ENCODE measurements at places on chromosomes 12 and 14. TPM values are rescaled to one million over a fixed set of nuclear protein-coding genes. Genes with fewer than 3 reads are reported as not detected.

DNA sequence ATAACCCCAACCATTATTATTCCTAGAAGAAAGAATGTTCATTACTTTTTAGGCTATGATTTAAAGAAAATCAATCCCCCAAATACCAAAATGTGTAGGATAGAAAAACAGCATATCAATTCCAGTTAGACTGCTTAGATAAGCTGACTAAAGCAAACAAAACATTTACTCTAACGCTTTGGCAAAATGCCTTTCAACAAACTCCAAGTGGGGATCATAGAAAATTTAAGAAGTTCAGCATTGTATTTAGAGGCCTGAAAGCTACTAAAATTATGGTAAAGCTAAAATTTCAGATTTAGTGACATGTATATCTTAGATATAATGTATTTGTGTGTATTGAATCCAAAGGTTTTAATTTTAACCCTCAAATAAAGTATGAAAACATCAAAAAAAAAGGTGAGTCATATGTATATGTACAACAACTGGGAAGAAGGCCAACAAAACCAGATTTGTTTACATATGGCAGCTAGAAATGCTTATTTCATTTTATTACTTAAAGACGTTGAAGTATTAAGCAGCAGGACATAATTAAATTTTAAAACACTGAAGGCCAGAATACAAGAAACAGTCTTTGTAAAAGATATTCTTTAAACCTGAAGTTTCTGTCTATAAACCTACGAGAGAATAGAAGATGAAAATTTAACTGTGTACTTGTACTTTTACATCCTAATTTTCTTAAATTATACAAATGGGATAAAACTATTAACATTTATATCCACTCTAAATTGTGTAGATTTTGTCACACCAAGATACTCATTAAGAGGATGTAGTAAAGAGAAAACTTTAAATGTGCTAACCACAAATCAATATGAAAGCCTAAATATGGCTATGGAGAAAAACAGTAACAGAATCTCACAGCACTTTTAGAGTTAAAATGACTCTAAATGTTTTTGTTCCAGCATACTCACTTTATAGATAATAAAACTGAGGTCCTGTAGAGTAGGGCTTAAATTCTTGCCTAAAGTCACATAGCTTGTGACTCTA, 71.4 kb downstream of the SLC41A2 start:
- peak; percentile 84 for DNase-seq

DNA sequence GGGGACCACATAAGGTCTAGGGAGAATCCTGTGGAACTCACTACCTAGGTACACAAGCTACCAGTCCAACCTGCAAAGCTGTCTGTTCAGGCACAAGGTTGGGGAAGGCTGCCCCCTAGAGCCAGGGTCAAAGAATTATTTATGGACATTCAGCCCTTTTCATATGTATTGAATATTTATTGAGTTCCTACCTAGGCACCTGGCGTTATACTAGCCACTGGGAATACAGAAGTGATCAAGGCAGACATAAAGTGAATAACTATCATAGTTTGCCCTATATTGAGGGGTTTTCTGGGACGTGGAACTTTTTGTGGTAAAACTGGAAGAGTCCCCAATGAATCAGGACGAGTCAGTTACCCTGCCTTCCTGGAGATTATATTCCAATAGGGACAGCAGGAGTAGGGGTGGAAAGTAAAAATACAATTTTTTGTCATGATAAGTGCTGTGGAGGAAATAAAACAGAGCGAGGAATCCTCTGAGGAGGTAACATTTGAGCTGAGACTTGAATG, 5.8 kb upstream of the SLC48A1 start:
- peak; percentile 64 for DNase-seq

- peak; percentile 23 for DNase-seq
Observed at GRCh38 chr12:132729541-132730320, 19.1 kb downstream of the PGAM5 start.

The APOF gene
- total RNA-seq: not detected

The TPPP2 gene
- not detected for total RNA-seq

The ARMH4 gene
- total RNA-seq: 2.6 TPM

Data from PC-3 (cell line).